ENCODE measurements at places on chromosomes 13 and 19.
A peak's percentile ranks its signal among the peaks of the same experiment; 100 is the strongest.

DNA sequence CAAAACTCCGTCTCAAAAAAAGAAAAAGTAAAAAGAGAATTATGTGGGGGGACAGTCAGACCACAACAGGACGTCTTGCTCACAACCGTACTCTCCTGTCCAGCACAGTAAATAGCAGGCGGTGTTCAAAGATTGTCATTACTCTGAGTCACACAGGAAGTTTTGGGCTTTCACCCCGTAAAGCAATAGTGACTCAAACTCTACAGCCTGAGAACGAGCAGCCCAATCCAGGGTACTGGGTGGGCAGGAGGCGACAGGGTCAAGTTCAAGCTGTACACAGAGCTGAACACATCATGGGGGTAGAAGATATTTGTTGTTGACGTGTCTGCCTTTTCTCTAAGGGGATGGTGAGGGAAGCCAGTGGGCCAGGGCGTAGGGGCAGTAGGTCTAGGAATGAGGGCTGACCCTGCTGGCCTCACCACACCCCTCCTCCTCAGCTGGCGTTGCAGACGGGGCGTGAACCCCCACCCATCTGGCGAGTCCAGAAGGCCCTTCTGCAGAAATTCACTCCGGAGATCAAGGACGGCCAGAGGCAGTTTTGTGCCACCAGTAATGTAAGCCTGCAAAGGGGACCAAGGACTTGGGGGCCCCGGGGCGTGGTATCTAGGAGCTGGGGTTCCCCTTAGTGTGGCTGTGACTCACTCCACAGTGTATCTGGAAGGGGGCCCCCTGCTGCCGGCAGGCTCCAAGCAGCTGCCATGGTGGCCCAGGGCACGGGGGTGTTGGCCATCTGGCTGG, 23.3 kb downstream of the PRR12 start:
- DNase-seq = no peak

DNA sequence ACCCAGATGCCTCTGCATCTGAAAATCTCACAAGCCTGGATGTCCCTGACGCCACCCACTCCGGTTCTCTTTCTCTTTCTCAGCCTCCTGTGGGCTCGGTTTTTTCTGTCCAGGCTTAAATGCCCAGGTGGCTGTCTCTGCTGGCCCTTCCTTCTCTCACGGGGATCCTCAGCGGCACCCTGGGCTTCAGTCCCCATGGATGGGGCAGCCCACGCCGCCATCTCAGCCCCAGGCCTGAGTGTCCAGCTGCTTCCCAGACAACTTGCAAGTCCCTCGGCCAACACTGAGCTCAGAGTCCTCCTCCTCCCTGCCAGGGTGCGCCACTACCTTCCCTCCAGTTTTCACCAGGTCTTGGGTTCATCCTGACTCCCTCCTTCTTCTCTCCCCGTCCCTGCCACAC, 6.4 kb downstream of the FBN3 start:
- no peak for DNase-seq

DNA sequence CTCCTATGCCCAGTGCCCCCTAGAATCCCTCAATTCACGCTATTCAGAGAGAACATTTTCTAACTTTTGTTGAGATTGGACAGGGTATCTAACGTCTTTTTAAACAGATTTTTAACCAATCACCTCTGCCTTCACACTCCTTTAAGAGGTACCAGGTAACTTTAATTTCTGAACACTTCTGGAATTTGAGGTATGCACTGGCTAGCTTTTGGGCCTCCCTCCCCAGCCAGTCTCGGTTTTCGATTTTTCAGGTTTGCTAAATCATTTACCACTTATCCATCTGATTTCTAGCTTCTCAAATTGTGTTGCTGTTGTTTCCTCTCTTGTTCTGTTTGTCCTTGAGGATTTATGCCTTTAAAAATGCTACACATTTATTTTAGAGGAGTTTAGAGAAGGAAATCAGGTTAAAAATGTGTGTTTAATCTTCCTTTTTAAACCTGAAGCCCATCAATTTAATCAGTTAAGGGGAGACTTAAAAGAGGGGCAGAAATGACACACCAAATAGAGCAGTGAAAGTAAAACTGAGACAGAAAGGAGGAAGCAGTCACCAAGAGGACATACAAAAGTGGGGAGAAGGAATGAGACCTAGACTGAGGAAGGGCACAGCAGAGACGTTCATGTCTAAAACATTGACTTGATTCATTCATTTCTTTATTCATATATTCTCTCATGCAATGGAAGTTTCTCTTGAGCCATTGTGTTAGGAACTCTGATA, 139.6 kb upstream of the HTR2A start:
- no peak for DNase-seq

- no peak for DNase-seq
Measured at GRCh38 chr13:22210134-22210930, 539.5 kb downstream of the FGF9 start.

- DNase-seq = no peak
Measured at GRCh38 chr13:74046431-74046830, 87.8 kb downstream of the KLF12 start.

DNA sequence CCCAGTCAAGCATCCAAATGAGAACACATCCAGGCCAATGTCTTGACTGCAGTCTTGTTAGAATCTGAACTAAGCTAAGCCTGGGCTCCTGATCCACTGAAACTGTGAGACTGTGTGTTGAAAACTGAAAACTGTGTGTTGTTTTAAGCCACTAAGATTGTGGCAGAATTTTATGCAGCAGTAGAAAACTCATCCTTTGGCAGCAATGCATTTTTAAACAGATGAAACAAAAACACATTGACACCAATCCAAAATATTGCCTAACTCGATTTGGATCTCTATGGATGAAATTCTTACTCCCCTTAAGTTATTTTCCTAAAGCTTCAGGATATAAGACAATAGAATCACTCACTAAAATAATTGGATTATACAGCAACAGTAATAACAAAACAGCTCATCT, 202.3 kb upstream of the KLF12 start:
- no peak for DNase-seq

GRCh38 chr19:15378534-15379082, 979 bp downstream of the AKAP8 start:
- peak; percentile 32 for DNase-seq

GRCh38 chr13:20702530-20702914, 977 bp upstream of the IL17D start:
- no peak for DNase-seq

GRCh38 chr13:26300140-26300539, 46.2 kb downstream of the CDK8 start:
- DNase-seq = no peak

DNA sequence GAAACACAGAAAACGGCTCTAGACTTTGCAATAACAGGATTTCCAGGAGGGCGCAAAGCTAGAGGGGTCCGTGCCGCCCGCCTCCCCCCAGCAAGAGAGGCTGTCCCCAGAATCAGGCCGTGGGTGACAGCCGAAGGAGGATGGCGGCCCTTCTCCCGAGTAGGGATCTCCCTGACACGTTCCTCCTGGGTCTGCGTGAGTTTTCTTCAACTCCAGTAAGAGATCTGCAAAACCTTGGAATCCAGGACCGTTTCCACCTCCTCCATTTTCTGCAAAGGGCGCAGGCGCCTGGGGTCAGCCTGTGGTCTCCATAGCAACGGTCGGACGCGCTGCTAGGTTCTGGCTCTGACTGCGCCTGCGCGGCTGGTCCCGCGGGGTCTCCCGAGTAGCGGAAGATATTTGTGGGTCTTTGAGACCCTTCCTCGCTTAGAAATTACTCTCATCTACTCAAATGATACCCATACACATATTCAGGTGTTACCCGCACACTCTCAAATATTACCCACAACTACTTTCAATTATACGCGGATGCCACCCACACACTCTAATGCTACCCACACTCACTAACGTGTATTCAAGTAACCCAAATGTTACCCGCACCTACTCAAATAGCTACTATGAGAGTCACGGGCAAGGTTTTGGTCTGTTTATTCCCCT, 2.1 kb downstream of the PNMA8C start:
- DNase-seq = no peak

DNA sequence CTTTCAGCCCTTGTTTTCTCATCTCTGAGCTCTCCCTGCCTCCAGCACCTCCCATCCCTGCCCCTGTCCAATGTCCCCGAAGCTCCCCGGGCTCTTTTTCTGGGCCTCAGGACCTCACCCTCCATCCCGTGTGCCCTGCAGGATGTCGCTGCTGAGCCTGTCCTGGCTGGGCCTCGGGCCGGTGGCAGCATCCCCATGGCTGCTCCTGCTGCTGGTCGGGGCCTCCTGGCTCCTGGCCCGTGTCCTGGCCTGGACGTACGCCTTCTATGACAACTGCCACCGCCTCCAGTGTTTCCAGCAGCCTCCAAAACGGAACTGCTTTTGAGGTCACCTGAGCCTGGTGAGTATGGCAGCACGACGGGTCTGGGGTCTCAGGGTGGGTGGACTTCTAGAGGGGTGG, 51.1 kb upstream of the CYP4F8 start:
- DNase-seq = no peak

All from activated CD4-positive, alpha-beta T cell treated with anti-CD3 and anti-CD28 coated beads, Interleukin-2, amount 50 U/mL, for 4 hours (primary cell).